Natural killer cell treated with Interleukin-12 subunit alpha and Interleukin-12 subunit beta and Interleukin-15 and Interleukin-18, amount 100 ng/mL, for 72 hours (primary cell): ENCODE measurements at places on chromosomes 5 and 9.

DNA sequence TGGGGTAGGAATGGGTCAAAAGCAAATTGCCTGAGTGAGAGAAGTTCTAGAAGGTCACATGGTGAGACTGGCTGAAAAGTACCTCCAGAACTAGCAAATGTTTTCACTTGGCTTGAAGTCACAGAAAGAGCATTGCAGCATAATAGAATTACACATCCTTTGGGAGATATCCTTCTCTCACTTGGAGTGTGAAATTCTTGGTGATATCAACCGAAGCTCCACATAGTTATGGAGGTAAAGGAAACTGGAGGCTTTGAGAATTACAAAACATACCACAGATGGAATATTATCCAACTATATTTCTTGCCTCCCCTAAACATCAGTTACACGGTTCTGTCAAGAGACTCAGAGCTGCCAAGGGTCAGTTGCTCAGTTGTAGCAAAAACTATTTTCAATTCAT, 182.4 kb downstream of the SEMA5A start:
- no peak for DNase-seq

- no peak for DNase-seq
Measured at GRCh38 chr9:94175669-94176068, 83.4 kb upstream of the ZNF169 start.

DNA sequence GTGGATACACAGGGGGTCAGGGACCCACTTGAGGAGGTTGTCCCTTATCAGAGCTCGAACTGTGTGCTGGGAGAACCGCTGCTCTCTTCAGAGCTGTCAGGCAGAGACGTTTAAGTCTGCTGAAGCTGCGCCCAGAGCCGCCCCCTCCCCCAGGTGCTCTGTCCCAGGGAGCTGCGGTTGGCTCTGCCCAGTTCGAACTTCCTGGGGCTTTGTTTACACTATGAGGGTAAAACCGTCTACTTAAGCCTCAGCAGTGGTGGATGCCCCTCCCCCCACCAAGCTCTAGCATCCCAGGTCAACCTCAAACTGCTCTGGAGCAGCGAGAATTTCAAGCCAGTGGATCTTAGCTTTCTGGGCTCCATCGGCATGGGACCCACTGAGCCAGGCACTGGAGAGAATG, 15.9 kb downstream of the SRD5A1 start:
- DNase-seq: no peak

- no peak for DNase-seq
Measured at GRCh38 chr9:114861922-114862605, 56.2 kb upstream of the TNFSF15 start.

- no peak for DNase-seq
Measured at GRCh38 chr5:172437445-172438318, 16.6 kb downstream of the SH3PXD2B start.

DNA sequence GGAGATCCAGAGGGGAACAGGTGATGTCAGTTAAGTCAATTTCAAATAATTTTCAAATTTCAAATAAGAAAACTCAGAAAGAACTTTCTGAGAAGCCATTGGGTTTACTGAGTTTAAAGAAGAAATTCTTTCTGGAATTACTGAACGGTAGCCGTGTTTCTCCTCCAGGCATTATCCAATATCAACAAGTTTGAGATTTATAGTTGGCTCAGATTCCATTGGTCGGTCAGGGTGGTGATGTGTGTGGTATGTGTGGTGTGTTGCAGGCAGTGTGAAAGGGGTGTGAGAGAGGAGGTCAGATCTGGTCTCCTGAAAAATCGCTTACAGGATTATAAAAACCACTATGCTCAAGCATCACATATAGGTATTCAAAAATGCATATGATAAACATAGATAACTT, 60.1 kb downstream of the PDE4D start:
- no peak for DNase-seq

DNA sequence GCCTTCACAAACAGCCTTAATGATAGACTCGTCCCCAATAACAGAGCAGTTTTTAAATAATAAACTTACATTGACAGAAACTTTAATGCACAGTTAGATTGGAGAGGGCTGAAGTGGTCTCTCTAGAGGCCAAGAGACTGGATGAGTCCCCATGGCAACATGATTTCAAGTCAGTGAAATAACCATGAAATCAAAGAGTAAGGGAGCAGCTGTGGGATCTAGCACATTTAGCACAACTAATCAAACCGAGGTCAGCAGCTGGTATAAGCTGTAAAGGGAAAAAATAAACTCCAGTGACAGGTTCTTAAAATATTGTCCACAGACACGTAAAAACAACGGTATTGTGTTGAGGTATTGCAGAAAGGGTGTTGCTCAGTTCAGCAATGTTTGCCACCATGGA, 916.6 kb downstream of the DNAH5 start:
- DNase-seq: no peak

DNA sequence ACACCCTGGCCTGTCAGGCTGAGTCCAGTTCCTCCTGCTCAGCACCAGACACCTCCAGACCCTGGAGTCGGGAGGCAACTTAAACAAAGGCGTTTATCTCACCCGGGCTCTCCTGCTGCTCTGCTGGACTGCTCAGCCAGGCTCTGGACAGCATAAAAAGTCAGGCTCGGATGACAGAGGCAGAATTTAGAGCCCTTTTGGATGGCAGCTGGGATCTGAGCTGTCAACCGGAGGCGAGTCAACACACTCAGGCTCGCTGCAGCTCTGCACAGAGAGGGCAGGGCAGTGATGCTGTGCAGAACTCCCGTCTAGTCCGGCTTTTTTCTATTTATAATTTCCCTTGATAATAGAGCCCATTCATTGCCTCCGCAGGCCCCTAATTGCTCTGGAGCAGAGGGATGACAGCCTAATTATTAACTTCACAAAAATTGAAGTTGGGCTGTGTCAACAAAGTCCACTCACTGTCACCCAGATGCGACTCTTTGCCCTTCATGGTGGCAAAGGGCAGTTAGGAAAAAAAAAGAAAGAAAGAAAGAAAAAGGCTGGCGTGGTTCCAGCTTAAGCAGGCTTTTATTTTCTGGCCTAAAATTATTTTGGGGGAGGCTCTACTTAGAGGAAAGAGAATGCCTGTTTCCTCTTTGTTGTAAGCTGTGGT, 37.6 kb downstream of the STC2 start:
- DNase-seq: no peak

- no peak for DNase-seq
Measured at GRCh38 chr5:107673039-107673367, 2.3 kb upstream of the EFNA5 start.

DNA sequence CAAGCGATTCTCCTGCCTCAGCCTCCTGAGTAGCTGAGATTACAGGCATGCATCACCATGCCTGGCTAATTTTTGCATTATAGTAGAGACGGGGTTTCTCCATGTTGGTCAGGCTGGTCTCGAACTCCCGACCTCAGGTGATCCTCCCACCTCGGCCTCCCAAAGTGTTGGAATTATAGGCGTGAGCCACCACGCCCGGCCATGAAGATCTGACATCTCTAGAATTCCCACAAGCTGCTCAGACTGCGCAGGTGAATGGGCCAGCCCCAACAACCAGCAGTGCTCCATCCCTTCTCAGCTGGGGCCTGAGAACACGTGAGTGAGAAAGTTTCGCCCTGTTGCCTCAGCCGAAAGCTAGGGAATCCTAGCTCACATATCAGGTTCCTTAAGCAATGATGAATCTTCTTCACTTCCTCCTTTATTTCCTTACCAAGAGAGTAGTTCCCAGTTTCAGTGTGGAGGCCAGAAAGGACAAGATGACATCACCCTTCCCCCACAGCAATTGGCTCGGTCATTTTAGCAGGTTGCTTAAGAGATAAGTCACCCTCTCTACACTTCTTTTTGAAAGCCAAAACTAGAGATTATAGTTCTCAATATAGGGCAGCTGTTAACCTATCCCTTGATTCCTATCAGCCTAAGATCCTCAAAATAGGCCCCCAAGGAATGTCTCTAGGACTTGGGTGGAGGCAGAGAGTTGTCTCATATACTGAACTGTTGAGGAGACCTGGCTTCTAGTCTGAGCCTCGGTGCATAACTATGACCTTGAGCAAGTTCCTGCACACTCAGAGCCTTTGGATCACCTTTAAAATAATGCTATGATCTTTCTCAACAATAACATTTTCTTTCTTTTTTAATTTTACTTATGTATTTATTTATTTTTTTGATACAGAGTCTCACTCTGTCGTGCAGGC, 23.9 kb upstream of the PPP2CA start:
- DNase-seq: no peak

- no peak for DNase-seq
Measured at GRCh38 chr5:819078-819477, 31.7 kb downstream of the ZDHHC11 start.

- DNase-seq: no peak
Measured at GRCh38 chr5:23389291-23390101, 117.9 kb upstream of the PRDM9 start.

- no peak for DNase-seq
Measured at GRCh38 chr5:172931001-172931536, 28.2 kb upstream of the RPL26L1 start.

GRCh38 chr9:96067600-96067999, 192.1 kb downstream of the ERCC6L2 start:
- no peak for DNase-seq

DNA sequence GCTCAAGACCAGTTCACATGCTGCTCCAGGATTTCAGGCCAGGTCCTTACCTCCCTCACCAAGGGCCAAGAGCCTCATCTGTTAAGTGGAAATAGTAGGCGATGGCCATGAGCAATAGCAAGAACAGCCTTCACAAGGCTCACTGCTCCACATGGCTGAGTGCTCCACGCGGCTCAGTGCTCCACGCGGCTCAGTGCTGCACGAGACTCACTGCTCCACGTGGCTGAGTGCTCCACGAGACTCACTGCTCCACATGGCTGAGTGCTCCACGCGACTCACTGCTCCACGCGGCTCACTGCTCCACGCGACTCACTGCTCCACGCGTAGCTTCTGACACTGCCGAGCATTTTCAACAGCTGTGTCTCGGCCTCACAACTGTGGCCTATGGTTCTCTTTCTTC, 36.4 kb upstream of the ADAMTS2 start:
- peak; percentile 15 for DNase-seq

DNA sequence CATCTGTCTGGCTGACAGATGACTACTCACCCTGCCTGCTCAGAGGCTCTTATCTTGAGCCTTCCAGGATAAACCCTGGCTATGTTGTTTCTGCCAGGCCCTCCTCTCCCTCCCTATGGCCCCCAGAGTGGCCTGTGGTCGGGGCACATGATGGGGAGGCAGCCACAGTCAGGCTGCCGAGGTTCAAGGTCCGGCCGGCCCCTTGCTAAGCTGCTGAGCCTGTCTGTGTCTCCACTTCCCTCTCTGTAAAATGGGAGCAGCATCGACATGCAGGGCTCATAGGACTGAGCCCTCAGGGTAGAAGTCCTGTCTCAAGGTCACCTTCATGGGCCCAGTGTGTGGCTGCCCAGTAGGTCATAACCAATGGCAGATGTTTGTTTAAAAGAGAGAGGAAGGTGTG, 28.5 kb downstream of the WNK2 start:
- no peak for DNase-seq

- no peak for DNase-seq
Measured at GRCh38 chr9:81585191-81585763, 104.1 kb downstream of the TLE1 start.
